ENCODE measurements at places on chromosomes 3 and 15. TPM values are rescaled to one million over a fixed set of nuclear protein-coding genes. Genes with fewer than 3 reads are reported as not detected.

The CAMK2N2 gene
- total RNA-seq: 1.3 TPM

The SLC51B gene
- total RNA-seq: not detected

The ST3GAL6 gene
- total RNA-seq: 49.2 TPM

The RASGRF1 gene
- total RNA-seq: 0.16 TPM

The CCR9 gene
- total RNA-seq: not detected

The GPR160 gene
- 33.7 TPM for total RNA-seq

All from progenitor cell of endocrine pancreas (in vitro differentiated cells).